ENCODE measurements at places on chromosomes 16 and 17. TPM values are rescaled to one million over a fixed set of nuclear protein-coding genes. Genes with fewer than 3 reads are reported as not detected.

- H3K4me3 ChIP-seq = peak overlapping the region; percentile 68
- H3K4me1 ChIP-seq = peaks cover 43% of the 10 kb centered on the region
- H3K36me3 ChIP-seq = peaks cover 18% of the 10 kb centered on the region
- H3K27ac ChIP-seq = no peak overlapping the region
Observed at GRCh38 chr16:89720551-89720812, 216 bp downstream of the VPS9D1 start.

DNA sequence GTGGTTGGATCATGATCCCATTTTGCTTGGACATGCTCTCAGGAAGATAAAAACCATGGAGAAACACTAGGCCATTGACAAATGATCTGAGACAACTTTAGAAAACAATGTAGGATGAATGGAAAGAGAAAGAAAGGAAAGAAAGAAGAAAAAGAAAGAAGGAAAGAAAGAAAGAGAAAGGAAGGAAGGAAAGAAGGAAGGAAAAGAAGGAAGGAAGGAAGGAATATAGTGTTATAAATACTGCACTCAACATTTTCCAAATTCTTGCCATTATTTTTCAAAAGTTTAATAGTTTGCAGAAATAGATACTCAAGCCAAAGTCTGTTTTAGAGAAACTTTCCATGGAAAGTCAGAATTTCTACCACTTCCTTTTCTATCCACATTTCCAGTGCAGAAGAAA, 39.2 kb upstream of the CACNG3 start:
- no peaks in the 10 kb centered on the region for H3K27me3 ChIP-seq
- no peak overlapping the region for H3K4me3 ChIP-seq
- peaks cover 21% of the 10 kb centered on the region for H3K36me3 ChIP-seq
- no peak overlapping the region for H3K27ac ChIP-seq
- no peak for DNase-seq

DNA sequence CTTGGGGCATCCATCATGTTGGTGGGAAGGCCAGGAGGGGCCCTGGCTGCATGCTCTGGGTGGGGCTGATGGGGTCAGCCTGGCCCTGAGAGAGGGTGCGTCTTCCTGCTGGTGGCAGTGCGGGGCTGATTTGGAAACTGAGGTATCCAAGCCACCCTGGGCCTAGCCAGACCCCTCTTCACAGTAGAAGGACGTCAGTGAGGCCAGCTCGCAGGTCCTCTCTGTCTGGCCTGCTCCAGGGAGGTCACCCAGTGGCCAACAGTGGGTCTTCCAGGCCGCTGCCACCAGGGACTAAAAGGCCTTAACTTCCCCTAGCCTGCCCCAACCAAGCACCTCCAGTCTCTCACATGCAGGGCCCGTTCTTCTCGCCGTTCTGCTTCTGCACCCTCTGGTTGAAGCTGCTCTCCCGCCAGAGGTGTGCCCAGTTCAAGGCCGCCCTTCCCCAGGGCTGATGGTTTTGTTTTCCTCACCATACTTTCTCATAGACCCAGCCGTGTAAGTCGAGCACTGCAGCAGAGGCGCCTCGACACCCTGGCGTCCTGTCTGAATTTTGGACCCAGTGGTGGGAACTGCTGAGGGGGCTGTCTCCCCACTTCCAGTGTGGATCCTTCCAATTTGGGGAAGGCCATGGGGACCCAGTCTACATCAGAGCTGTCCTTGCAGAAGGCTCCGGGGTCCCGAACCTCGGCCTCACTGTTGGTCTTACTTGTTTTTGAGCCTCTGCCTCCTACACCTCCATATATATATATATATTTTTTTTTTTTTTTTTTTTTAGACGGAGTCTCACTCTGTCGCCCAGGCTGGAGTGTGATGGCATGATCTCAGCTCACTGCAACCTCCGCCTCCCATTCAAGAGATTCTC, 42.9 kb upstream of the CDC42EP4 start:
- H3K4me1 ChIP-seq = no peaks in the 10 kb centered on the region
- H3K27ac ChIP-seq = no peak overlapping the region
- no peak for DNase-seq

- H3K36me3 ChIP-seq = peaks cover 10% of the 10 kb centered on the region
- H3K4me1 ChIP-seq = peaks cover 46% of the 10 kb centered on the region
- H3K4me3 ChIP-seq = peak overlapping the region; percentile 98
- DNase-seq = peak; percentile 30
Observed at GRCh38 chr17:44069974-44070454, 521 bp upstream of the G6PC3 start.

DNA sequence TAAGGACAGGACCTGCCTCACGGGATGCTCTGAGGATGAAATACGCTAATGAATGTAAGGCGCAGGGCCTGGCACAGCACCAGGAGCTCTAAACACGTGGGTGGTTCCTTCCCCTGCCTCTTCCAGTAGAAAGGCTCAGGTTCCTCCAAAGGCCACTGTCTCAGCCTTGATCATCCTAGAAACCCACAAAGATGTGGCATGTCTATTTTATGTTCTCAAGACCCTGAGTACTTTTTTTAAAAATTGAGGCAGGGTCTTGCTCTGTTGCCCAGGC, 17.0 kb upstream of the MEAK7 start:
- H3K27me3 ChIP-seq = no peaks in the 10 kb centered on the region
- H3K36me3 ChIP-seq = no peaks in the 10 kb centered on the region
- H3K4me1 ChIP-seq = peaks cover 39% of the 10 kb centered on the region

DNA sequence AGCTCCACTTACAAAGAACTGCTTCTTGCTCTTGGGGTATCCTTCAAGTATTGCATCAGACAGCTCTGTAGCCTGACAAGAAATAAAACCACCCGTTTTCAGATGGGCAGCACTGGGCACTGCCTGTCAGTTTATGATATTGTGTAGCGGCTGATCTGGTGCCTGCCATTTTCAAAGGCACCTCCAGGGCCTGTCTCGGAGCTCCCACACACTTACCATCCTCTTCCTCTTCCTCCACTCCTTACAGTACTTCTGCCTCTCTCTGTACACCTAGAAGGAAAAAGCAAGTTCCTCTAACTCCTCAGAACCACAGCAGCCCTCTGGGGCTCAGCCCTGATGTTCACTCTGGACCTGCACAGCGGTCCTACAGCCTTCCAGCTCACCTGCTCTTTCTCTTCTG, 4.4 kb downstream of the PSMC3IP start:
- DNase-seq = no peak
- H3K4me1 ChIP-seq = peaks cover 55% of the 10 kb centered on the region
- H3K4me3 ChIP-seq = no peak overlapping the region
- H3K27me3 ChIP-seq = no peaks in the 10 kb centered on the region
- H3K36me3 ChIP-seq = peaks cover 55% of the 10 kb centered on the region

DNA sequence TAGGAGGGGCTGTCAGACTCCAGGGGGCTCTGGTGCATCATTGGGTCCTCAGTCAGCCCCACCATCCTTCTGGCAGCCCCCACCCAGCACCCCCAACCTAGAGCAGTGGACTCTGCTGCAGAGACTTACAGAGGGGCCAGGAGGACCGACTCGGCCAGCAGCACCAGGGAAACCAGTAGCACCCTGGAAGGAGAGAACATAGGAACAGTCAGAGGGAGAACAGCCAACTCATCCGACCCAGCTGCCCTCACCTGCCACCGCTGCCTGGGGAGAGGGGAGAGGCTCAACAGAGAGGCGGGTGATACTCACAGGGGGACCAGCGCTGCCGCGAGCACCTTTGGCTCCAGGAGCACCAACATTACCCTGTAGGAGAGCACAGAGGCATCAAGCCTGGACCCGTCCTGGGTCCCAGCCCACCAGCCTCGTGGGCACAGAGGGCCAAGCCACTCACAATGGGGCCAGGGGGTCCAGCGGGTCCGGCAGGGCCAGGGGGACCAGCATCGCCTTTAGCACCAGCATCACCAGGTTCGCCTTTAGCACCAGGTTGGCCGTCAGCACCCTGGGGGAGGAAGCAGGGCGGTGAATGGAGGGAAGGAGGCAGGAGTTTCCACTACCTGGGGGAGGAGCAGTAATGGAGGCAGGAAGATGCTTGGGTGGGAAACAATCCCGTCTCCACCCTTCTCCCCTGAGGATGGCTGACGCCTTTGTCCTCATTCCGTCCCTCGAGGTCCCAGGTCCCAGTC, 11.7 kb downstream of the COL1A1 start:
- H3K36me3 ChIP-seq = no peaks in the 10 kb centered on the region
- H3K27me3 ChIP-seq = no peaks in the 10 kb centered on the region
- no peak overlapping the region for H3K27ac ChIP-seq
- no peak for DNase-seq

DNA sequence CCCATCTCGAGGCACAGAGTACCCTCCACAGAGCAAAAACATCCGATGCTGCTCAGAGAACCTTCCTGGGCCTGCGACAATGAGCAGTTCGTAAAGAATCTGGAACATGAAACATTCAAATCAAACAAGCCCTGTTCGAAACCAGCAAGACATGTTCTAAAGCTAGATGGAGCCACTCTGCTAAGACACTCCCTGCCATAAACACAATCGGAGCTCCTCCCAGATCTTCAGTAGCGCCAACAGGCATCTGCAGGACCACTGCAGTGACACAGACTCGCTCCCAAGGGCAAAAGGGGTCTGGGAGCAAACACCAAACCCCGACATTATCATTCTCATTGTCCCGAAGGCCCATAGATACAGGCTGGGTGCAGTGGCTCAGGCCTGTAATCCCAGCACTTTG, 108.7 kb downstream of the ZFHX3 start:
- H3K4me3 ChIP-seq = no peak overlapping the region
- H3K36me3 ChIP-seq = no peaks in the 10 kb centered on the region
- H3K27me3 ChIP-seq = no peaks in the 10 kb centered on the region
- no peak for DNase-seq
- no peaks in the 10 kb centered on the region for H3K4me1 ChIP-seq

DNA sequence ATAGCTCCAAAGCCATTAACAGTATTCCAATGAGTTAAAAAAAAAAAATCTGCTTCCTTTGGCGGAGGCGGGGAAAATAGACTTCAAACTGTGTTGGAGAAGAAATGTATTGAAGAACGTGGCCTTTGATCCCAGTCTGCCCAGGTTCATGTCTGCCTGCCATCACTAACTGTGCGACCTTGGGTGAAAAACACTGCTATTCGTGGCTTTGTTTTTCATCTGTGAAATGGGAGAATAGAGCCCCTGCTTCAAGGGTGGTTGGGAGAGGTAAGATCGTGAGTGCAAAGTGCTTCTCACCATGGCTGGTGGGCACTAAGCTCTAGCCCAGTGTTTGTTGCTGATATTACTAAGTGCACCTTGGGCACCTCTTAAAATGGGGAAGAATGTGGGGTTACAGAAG, 69.5 kb downstream of the VPS35L start:
- H3K4me1 ChIP-seq = no peaks in the 10 kb centered on the region
- no peak overlapping the region for H3K4me3 ChIP-seq
- H3K27me3 ChIP-seq = no peaks in the 10 kb centered on the region
- DNase-seq = no peak

GRCh38 chr16:12709807-12710206, 93.9 kb downstream of the CPPED1 start:
- H3K4me1 ChIP-seq = no peaks in the 10 kb centered on the region
- H3K27ac ChIP-seq = no peak overlapping the region
- H3K27me3 ChIP-seq = no peaks in the 10 kb centered on the region
- H3K4me3 ChIP-seq = no peak overlapping the region
- no peak for DNase-seq

DNA sequence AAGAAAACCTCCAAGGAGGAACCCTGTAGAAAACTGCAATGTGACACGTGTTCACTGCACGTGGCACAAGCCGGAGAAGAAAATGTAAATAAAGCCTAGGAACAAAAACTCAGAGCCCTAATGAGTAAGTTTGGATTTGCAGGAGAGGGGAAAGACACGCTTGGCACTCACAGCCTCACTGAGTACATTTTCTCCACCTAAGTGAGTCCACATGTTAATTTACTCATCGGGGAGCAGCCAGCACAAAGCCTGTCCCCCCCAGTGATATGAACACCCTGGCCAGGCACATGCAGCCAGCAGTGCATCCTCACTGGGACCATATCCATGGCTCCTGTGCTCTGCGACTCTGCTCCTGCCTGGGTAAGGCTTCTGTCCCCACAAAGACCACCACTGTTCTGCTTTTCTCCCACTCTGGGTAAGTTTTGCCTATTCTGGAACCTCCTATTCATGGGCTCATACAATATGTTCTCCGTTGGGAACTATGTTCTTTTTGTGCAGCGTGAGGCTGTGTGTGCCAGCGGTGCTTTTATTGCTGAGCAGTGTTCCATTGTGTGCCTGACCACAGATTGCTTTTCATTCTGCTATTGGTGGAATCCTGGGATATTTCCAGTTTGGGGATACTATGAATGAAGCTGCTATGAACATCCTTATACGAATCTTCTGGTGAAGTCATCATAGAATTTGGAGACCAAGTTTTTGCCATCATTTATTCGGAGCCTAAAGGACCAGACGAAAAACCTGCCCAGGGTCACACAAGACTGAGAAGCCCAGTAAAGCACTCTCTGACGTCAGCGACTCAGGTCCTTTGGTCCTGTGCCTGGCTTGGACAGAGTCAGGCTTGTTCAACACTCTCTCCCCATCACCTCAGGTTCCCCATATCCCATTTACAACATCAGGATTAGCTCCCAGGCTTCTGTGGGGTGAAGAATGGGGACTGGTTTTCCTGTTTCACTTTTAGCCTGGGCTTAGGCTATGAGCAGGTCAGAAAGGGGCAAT, 53.3 kb downstream of the RNF112 start:
- no peak for DNase-seq
- H3K4me1 ChIP-seq = peaks cover 34% of the 10 kb centered on the region
- no peaks in the 10 kb centered on the region for H3K27me3 ChIP-seq
- no peak overlapping the region for H3K4me3 ChIP-seq
- H3K36me3 ChIP-seq = no peaks in the 10 kb centered on the region
- no peak overlapping the region for H3K27ac ChIP-seq

GRCh38 chr16:85733839-85734170, 17.1 kb downstream of the C16orf74 start:
- H3K4me1 ChIP-seq = peaks cover 26% of the 10 kb centered on the region
- DNase-seq = no peak
- H3K27ac ChIP-seq = no peak overlapping the region
- no peaks in the 10 kb centered on the region for H3K27me3 ChIP-seq

DNA sequence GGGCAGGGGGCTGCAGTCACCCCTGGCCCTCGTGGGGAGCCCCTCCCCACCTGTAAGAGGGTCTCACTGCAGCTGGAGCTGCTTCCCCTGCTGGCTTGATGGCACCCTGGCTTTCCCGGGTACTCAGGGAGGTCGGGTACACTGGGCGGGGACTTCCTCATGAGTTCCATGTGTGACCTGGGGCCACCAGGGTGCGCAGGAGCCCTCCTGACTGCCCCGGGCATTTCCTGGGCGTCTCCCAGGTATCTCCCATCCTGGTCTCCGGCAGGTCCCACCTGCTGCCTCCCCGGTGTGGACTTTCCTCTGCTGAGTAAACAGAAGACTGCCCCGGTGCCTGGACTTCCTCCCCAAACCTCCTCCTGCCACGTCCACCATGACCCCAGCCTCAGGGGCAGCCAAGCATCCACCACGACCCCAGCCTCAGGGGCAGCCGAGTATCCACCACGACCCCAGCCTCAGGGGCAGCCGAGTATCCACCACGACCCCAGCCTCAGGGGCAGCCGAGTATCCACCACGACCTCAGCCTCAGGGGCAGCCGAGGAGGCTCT, 40.9 kb downstream of the CBFA2T3 start:
- no peaks in the 10 kb centered on the region for H3K36me3 ChIP-seq
- H3K4me3 ChIP-seq = no peak overlapping the region
- peaks cover 2% of the 10 kb centered on the region for H3K4me1 ChIP-seq
- peak; percentile 38 for DNase-seq
- peaks cover 23% of the 10 kb centered on the region for H3K27me3 ChIP-seq
- H3K27ac ChIP-seq = no peak overlapping the region

GRCh38 chr16:12420661-12421209, 383.0 kb downstream of the CPPED1 start:
- H3K36me3 ChIP-seq = peaks cover 9% of the 10 kb centered on the region
- no peaks in the 10 kb centered on the region for H3K27me3 ChIP-seq
- DNase-seq = no peak

The C16orf96 gene
- 0.30 TPM for total RNA-seq

The CNGB1 gene
- not detected for total RNA-seq

The KCTD19 gene
- 1.0 TPM for total RNA-seq

The CDH3 gene
- 23.3 TPM for total RNA-seq

The GAST gene
- not detected for total RNA-seq
